ENCODE measurements at places on chromosomes 13 and 19.

GRCh38 chr13:109436055-109436622, 350.2 kb downstream of the IRS2 start:
- no peak for DNase-seq

DNA sequence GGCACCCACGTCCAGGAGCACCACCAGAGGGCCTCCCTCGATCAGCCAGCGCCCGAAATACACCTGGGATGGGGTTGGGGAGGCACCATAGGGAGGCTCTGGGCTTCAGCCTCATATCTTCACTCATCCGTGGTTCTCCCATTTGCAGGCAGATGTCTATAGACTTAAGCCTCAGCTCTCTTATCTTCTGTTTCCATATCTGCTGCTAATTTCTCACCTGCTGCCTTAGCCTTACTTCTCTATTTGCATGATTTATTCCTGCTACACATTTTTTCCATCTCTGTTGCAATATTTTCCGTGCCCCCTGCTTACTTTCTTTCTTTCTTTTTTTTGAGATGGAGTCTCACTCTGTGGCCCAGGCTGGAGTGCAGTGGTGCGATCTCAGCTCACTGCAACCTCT, 5.8 kb downstream of the GYS1 start:
- no peak for DNase-seq

DNA sequence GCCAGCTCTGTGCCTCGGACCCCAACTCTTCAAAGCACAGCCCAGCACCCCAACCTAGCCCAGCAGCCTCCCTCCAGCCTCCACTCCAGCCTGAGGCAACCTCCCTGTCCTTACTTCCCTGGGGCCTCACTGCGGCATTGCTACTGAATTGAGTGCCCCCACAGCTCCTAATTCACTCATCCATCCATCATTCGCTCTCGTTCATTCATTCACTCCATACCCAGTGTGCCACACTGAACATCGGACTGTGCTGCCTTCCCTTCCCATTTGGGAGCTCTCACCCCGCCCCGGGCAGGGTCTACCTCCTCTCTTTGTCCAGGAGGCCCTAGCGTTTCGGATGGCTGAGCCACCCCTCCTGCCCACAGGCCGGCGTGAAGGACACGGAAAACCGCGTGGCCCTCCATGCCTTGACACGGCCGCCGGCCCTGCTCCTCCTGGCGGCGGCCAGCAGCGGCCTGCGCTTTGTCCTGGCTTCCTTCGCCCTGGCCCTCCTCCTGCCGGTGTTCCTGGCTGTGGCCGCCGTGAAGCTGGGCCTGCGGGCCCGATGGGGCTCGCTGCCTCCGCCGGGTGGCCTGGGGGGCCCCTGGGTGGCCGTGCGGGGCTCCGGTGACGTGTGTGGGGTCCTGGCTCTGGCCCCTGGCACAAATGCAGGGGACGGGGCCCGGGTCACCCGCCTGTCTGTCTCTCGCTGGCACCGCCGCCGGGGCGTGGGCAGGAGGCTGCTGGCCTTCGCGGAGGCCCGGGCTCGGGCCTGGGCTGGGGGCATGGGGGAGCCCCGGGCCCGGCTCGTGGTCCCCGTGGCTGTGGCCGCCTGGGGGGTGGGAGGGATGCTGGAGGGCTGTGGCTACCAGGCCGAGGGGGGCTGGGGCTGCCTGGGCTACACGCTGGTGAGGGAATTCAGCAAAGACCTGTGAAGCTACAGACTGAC, 1.3 kb downstream of the NAT14 start:
- no peak for DNase-seq

DNA sequence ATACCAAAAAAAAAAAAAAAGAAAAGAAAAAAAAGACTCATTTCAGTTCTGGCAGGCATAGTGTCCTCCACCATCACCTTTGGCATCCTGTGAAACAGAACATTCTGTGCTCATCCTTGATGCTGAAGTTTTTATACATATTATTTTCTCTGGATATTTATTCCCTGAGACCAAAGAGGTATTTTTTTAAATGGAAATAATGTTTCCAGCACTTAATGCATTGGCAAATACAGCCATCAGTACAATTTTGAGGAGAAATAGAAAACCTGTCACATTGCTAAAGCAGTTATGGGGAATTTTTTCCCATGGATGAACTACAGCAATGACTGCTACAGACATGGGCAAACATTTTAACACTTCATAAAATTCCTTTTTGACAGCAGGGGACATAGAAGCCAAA, 312.4 kb downstream of the DNAJC15 start:
- no peak for DNase-seq

- no peak for DNase-seq
Observed at GRCh38 chr13:24745861-24746617, 17.9 kb upstream of the RNF17 start.
